ENCODE measurements at places on chromosomes 3 and 15.

DNA sequence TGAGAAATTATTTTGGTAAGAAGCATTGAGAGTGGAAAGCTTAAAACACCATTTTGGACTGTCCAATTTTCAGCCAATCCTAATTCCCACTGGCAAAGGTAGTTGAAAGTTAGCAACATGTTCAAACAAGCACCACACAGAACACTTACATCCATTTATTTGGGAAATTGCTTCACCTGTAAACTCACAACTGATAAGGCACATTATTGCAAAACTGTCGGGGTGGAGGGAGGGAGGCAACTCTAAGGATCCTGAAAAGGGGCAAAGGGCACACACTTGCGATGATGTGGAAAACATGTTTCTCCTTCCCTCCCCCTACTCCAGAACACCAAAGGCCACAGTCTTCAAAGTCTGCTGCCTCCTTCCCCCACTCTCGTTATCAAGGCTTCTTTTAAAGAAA, 9.4 kb downstream of the TMEM41A start:
- no peak for DNase-seq

DNA sequence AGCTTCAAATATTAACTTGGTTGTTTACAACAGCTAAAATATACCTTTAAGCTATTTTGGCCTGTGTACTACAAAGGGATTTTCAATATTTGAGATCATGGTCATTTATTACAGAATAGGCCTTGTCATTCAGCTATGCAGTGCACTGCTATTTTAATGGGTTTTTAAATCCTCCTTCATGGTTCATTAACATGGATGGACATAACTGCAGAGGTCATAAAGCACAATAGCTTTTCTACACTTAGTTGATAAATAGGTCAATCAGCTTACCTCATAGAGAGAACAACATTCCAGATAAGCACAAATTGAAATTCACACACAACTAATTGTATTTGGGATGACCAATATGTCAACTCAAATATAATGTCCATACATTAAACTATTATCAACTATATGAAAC, 403.7 kb downstream of the CNTN3 start:
- no peak for DNase-seq

DNA sequence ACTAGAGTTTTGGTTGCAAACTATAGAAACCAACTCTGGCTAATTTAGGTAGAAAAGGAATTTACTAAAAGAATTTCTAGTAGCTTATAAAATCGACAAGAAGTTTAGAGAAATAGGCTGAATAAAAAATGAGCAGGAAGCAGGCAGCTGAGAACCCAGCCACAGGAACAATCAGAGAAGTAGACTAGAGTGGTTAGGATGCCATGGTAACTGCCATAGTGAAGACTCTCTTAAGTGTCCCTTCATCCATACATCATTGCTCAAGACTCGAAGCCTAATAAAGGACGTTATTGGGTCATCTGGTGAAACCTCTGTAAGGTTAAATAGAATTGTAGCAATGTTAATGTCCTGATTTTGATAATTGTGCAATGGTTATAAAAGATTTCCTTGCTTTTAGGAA, 13.8 kb downstream of the AVEN start:
- DNase-seq = no peak

DNA sequence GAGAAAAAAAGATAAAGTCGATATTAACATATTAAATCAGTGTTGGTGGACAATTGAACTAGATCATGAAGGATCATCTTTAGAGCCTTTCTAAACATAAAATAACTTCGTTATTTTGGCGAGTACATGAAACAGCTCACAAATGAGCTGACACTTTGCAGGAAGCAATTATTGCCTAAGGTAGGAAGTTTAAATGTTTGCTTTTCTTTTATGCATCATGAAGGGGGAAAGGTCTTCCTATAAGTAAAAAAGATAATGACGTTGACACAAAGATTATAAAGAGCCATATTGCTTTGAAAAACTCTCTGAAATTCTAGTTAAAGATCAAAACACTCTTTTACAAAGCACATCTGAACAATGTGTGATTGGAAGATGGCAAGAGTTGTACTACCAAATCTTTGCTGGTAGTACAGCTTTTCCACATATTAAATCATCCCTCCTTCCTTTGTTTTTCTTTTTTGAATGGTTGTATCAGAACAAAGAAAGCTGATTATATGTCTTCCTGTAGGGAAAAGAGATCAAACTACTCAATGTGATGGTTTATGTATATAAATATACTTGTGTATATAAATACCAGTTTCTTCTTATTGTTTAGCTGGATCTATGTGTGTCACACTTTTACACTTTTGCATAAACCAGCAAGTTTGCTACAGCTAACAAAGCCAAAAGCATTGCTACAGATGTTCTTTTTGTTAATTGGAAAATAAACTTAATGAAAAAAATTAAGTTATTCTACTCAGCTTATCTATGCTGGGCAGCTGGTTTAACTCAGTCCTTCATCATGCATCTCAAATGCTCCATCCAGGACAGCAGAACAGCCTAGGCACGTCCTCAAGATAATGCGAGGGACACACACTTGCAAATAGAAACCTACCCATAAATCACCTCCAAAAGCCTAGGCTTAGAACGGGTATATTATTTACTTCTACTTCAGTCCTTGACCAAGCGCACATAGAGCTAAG, 850.8 kb upstream of the ROBO1 start:
- no peak for DNase-seq

DNA sequence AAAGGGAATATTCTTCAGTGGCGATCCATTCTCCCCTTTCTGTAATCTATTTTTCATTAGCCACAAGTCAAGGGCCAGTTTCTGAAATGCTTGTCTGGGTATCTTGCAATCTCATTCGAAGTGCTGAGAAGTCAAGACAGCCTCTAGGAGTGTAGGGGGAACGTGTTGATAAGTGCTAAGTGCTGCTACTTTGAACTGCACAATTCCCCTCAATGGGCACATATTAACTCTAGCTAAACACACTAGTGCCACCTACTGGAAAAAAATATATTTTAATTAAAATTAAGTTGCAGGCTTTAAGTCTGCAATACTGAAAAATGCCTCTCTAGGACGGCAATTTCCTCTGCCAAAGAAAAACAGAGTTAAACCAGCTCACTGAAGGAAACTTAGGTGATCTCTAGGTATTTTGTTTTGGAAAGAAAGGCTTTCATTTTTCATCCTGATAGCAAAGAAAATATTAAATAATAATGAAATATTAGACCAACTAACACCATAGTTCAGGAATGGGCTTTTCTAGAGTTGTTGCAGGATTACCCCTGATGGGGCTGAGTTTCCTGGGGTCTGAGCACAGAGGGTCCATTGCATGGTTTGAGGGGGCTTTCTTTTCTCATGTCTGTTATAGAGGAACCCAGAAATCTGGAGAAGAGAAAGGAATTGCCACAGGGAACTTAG, 181.9 kb upstream of the KBTBD8 start:
- peak; percentile 42 for DNase-seq

DNA sequence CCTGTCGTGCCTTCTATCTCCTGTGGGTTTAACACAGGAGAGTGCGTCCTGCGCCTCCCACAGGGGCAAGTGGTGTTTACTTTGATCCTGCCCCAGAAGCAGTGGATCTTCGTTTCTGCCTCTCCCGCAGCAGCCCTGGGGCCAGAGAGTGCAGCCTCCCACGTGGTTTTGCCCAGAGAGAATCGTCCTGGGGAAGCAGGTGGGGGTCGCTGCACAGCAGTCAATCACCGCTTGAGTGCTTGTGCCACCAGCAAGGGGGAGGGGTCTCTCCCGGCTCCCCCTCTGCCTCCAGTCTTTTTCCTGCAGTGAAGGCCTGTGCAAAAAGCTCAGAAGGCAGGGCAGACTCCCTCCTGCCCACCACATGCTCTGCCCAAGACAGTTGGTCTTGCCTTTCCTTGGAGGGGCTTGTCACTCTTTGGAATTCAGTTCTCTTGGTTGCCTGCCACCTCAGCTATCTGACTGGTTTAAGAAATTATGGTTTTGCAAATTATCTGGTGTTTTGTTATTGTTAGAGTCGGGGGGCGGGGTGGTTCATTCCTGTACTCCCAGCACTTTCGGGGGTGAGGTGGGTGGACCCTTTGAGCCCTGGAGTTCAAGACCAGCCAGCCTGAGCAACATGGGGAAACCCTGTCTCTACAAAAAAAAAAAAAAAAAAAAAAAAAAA, 26.9 kb downstream of the STOML1 start:
- DNase-seq = no peak
